ENCODE measurements at places on chromosomes 7 and 10.

- no peak for DNase-seq
Measured at GRCh38 chr10:94138391-94138790, 144.7 kb downstream of the PLCE1 start.

GRCh38 chr7:129969881-129970446, 17.2 kb upstream of the UBE2H start:
- peak; percentile 99 for DNase-seq

DNA sequence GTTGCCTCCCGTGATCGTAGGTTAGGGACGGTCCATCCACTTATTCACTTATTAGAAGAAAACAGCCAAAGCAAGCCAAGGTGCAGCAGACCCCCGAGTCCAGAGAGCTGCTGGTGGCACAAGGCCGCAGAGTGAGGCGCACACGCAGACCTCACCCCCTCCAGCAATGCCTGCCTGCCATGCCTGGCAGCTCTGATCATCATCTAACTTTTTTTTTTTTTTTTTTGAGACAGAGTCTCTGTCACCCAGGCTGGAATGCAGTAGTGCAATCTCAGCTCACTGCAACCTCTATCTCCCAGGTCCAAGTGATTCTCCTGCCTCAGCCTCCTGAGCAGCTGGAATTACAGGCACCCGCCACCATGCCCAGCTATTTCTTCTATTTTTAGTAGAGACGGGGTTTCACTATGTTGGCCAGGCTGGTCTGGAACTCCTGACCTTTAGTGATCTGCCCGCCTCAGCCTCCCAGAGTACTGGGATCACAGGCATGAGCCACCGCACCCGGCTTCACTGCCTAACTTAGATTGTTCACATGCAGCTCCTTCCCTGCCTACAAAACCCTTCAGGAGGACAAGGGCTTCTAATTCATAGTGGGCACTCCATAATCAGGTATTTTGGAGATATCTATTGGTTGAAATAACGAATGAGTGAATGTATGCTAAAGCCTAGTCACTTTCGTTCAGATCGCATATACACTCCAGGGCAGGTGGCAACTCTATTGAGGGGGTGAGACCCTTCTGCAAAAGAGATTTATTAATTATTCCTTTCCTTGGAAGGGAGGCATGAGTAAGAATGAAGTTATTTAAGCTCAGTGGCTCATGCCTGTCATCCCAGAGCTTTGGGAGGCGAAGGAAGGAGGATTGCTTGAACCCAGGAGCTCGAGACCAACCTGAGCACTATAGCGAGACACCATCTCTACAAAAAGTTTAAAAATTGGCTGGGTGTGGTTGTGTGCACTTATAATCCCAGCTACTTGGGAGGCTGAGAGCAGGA, 15.9 kb downstream of the TRIM56 start:
- no peak for DNase-seq

DNA sequence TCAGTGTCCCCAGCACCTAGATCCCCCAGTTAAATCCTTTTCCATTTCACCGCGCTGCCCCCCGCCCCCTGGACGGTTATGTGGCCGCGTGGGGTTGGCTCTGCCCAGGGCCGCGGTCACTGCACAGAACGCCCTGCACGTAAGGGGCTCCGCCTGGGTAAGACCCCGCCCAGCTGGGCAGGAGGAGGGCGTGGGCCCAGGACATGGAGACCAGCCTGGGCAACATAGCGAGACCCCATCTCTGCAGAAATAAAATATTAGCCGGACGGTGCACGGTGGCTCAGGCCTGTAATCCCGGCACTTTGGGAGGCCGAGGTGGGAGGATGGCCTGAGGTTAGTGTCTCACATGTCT, 650 bp upstream of the ZFAND2A start:
- no peak for DNase-seq

- DNase-seq: no peak
Measured at GRCh38 chr10:104256335-104256961, 1.8 kb downstream of the GSTO1 start.

DNA sequence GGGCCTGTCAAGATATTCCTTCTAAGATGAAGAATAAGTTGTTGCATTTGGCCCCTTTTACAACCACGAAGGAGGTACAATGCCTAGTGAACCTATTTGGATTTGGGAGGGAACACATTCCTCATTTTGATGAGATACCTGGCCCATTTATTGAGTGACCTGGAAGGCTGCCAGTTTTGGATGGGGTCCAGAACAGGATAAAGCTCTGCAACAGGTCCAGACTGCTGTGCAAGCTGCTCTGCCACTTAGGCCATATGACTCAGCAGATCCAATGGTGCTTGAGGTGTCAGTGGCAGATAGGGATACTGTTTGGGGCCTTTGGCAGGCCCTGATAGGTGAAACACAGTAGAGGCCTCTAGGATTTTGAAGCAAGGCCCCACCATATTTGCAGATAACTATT, 704.6 kb downstream of the CCSER2 start:
- no peak for DNase-seq

Data from keratinocyte (primary cell).